NCI-H226 (cell line): ENCODE measurements at places on chromosomes 11 and 22.

GRCh38 chr11:129376658-129377341 lies 1.2 kb downstream of the BARX2 start:
- DNase-seq = no peak

DNA sequence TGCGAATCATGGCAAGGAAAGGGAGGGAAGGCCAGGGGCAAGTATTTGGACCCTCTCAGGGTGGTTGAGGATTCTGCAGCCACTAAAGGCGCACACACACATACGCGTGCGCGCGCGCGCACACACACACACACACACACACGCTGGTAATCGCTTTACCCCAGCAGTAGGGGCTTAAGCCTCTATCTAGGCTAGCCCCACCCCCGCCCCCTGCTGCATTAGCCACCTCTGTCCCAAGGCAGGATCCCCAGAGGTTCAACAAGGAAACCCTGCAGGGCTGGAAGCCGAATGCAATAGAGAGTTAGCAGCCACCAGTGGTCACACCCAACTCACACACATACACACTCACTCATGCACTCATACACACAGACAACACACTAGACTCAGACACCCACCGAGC lies 28.6 kb upstream of the ELFN2 start:
- DNase-seq = no peak

GRCh38 chr11:3104961-3105790 lies 48.0 kb upstream of the CARS1 start:
- no peak for DNase-seq

DNA sequence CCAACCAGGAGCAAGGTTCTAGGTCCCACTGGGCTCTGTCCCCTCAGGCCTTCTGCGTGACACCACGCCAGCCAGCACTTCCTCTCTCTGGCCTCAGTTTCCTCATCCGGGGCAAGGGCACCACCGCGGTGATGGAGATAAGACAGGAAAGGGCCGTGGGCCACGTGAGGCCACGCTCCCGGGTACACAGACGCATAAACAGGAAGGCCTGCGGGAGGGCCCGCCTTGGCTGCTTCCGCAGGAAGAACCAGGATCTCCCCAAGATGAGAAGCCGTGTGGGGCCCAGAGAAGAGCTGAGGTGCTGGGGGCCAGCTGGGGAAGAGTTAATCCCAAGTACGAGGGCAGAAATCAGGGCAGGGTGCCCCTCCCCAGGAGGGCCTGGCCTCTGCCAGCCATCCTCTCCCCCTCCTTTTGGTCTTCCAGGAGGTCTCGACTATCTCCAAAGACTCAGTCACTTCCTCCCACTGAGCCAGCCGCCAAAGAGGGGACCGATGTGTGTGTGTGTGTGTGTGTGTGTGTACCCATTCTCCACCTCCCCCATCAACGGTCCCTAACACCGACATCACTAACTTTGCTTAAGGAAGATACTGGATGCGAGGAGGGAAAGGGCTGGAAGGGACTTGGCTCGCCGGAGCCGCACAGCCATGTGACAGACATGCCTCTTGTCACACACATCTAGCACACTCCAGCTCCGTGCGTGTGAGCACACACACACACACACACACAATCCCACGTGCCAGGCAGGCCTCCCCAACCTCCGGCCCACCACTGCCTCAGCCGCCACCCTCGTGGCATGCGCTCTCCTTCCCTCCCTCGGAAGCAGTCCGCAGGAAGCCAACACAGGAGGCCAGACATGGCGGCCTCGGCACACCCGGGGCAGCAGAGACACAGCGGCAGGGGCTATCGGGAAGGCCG lies 1.4 kb downstream of the MFNG start:
- DNase-seq = no peak

- no peak for DNase-seq
These were observed 347.2 kb downstream of the NTM start for GRCh38 chr11:131717616-131718015.

- peak; percentile 30 for DNase-seq
These were observed 7.6 kb upstream of the CHKA start for GRCh38 chr11:68128682-68129327.
